Activated T-helper 1 cell treated with anti-CD3 and anti-CD28 coated beads, Interleukin-2, amount 50 U/mL, for 16 hours (primary cell): ENCODE measurements at places on chromosomes 6 and 20.

- DNase-seq, result no peak
Observed at GRCh38 chr6:2523061-2523460, 227.7 kb downstream of the MYLK4 start.

- no peak for DNase-seq
Observed at GRCh38 chr6:28413681-28414080, 14.1 kb upstream of the ZSCAN12 start.

DNA sequence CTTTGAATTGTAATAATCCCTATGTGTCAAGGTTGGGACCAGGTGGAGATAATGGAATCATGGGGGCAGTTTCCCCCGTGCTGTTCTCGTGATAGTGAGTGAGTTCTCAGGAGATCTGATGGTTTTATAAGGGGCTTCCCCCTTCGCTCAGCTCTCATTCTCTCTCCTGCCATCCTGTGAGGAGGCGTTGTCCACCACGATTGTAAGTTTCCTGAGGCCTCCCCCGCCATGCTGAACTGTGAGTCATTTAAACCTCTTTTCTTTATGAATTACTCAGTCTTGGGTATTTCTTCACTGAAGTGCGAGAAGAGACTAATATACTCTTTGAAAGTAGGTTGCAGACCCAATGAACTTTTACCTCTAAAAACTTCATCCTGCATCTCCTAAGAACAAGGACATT is 39.2 kb upstream of the KCNG1 start:
- DNase-seq, result peak; percentile 9

GRCh38 chr20:9160757-9161156 is 91.9 kb downstream of the PLCB4 start:
- DNase-seq, result no peak

DNA sequence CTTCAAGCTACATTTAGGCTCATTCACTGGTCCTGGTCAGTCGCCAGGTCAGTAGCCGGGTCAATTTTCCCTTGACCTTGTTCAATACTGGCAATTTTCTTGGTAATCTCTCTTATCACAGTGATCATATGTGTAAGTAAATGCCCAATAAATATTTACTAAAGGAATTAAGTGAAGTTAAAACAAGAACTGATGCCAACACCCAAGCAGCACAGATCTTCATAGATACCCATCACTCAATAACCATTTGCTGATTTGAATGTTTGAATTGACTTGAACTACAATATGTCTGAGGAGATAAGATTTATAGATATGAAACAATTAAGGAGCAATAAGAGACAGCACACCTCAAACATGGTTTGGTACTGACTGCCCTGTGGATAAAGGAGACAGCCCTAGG is 100.8 kb upstream of the PREP start:
- no peak for DNase-seq
